Right cardiac atrium (tissue), 5 donors: ENCODE measurements at places on chromosomes 2 and 18. TPM values are rescaled to one million over a fixed set of nuclear protein-coding genes. Genes with fewer than 3 reads are reported as not detected.

- DNase-seq, result no peak
Measured at GRCh38 chr2:51079945-51080344, 48.0 kb upstream of the NRXN1 start.

DNA sequence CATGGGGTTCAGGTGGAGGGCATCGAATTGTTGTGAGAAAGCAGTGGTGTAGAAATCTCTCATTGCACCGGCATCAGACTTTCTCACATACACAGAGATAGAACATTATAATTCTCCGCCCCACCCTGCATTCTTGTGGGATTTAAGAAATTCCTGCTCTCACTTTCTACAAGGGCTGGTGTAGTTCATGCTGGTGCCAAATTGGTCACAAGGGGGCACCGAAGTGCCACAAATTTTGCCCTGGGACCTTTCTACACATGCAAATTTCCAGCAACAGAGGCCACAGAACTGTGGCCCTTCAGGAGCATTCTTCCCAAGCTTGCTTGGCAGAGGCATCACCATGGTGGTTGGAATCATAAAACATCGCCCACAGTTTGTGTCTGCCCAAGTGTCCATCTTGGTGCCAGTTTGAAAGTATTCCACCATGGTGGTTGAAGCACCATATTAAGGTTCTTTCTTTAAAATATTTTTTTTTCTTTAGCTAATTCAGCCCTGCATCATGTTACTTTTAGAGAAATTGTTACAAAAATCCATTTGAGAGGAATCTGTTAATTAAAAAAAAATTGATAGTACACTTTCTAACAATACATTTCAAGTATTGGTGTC lies 521.2 kb upstream of the FANCL start:
- no peak for DNase-seq

GRCh38 chr2:854460-854859 lies 96.2 kb upstream of the SNTG2 start:
- DNase-seq, result no peak

FEV gene
- total RNA-seq, result not detected

LRRC30 gene
- not detected for total RNA-seq

ZNF892 gene
- 3.3 TPM for total RNA-seq

PDE11A gene
- 0.18 TPM for total RNA-seq

TMEM247 gene
- total RNA-seq, result not detected

HRH4 gene
- total RNA-seq, result not detected
